ENCODE measurements at places on chromosomes 12 and 14.

- peak; percentile 82 for DNase-seq
Measured at GRCh38 chr12:8822298-8822697, at the start of gene A2ML1. Gene A2ML1, plus strand, starts transcription at chr12:8822621. Its CDS starts 31 bp downstream, at chr12:8822652.

GRCh38 chr14:105039458-105040205 lies 18.7 kb upstream of the CDCA4 start:
- DNase-seq = no peak

DNA sequence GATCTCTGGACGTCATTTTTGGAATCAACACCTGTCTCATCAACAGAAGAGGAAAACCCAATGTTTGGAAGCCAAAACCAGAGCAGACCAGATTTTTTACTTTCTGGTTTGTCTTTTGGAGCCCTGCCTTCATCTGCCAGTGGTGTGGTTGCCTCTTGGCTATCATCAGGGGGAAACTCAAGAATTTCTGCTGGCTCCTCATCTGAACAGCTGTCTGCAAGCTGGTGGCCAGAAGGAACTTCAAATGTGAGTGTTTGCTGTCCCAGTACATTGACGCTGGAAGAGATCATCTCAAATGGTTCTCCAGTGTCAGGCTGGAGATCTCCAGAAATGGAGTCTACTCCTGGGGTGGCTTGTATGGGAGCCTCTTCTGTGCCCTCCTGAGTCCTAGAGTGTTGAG lies 13.8 kb downstream of the PLD4 start:
- DNase-seq = no peak

- DNase-seq = no peak
Measured at GRCh38 chr12:104334581-104334980, 31.0 kb downstream of the EID3 start.

- DNase-seq = no peak
Measured at GRCh38 chr12:26783131-26783526, 49.9 kb downstream of the ITPR2 start.

- DNase-seq = peak; percentile 82
Measured at GRCh38 chr14:84969501-84969900, 560.4 kb upstream of the FLRT2 start.

GRCh38 chr12:58850826-58851225 lies 69.5 kb downstream of the LRIG3 start:
- DNase-seq = no peak

- DNase-seq = peak; percentile 42
Measured at GRCh38 chr12:54622463-54623183, 12.1 kb downstream of the LACRT start.

DNA sequence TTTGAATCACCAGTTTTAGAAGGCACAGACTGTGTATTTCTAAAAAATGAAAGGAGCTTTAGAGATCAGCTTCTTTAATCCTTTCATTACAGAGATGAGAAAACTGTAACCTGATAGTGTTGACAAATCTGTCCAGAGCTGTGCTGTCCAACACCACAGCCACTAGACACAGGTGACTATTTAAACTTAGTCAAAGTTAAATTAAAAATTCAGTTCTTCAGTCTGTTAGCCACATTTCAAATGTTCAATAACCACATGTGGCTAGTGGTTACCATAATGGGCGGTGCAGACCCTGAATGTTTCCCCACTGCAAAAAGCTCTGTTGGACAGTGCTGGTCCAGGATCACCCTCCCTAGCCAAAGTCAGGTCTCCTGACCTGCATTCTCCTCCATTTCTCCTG lies 21.6 kb downstream of the DAD1 start:
- DNase-seq = no peak

Data from bronchial epithelial cell (primary cell).